GM12865 (cell line): ENCODE measurements at places on chromosomes 6 and 20.

- peak; percentile 74 for DNase-seq
Measured at GRCh38 chr6:18260448-18261106, 3.8 kb downstream of the DEK start.

GRCh38 chr6:34132486-34133185 is 13.3 kb downstream of the GRM4 start:
- DNase-seq = peak; percentile 35

DNA sequence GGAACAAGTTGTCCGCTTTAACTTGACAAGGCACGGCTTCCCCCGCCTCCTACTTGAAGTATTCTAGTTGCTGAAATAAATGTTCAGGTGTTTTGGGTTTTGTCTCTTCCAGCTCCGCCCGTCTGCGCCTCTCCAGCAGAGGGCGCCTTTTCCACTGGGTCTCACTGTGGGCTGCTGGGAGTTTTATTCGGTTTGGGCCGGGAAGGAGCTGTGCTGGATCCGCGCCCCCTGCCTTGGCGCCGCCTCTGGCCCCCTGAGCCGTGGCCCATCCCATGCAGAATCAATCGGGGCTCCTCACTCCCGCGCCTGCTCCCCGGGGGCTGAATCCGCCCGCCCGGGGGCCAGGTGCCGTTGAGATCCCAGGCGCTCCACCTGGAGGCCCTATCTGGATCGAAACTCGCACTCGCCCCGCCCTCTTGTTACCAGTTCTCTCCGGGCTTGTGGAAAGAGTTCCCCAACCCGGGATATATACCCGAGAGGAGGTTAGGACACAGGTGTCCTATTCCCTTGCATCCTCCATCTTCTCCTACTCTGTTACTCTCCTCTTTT is 51.0 kb upstream of the TCF21 start:
- DNase-seq = peak; percentile 53

- DNase-seq = no peak
Measured at GRCh38 chr20:8749986-8750385, 318.9 kb upstream of the PLCB4 start.

DNA sequence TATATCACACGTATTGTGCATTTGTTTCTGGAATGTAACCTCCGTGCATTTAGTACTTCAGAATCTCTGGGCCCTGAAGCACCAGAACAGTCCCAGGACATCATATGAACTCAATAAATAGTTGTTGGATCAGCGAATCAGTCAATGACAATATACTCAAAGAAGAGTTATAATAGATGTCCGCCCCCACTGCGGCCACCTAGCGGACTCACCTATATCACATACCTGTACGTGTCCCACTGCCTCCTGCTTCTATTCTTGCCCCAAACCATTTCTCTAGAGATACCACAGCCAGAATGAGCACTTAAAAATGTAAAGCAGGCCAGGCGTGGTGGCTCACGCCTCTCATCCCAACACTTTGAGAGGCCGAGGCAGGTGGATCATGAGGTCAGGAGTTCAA is 73.9 kb downstream of the DCDC2 start:
- no peak for DNase-seq

DNA sequence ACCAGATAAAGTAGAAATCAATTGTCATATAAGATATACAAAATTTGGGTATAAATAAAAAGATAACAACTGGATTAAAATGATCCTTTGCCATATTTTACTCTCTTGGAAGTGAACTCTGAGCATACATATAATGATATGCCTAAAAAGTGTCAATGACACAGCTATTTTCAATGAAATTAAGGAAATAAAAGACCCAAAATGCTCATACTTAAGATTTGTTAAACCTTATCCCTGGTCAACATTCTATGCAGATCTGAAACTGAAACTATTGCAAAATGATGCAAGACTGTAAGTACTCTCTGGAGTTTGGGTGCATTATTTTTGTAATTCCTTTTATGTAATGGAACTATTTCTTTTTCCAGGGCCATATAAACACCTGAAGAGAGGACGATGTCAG is 119.0 kb upstream of the SGK1 start:
- no peak for DNase-seq

DNA sequence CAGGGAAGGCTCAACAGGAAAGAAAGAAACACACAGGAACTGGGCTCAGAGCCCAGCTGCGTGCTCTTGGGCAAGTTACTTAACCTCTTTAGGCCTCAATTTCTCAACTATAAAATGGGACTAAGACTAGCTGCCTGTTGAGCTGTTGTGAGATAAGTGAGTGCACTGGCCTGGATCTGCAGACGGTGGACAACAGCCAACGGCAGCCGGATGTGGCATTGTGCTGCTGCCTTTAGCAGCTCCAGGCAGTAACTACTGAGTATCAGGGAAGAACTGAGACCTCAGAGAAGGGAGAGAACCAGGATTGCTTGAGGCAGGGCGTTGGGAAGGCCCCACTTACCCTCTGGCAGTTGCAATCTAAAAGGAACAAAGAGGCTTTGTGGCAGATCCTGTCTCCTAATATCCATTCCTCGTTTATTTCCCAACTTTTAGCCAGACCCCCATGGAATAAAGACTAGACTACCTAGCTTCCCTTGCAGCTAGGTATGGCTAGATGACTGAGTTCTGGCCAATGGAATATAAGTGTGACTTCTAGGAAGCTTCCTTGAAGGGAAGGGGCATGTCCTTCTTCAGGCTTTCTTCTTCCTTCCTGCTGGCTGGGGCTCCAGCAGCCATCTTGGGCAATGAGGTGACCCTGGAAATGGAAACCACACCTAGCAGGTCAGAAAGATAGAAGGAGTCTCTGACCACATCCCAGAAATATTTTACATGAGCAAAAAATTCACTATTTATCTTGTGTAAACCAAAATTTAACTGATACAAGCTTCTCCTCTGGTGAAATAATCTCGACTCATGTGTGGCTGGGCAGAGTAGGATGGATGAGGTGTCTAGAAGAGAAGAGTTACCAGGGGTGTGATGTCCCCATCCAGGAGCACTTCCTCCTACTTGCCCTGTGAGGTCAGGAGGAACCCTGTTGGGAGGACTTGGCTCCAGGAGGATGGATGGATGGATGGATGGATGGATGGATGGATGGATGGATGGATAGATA is 67.6 kb downstream of the MRPL14 start:
- DNase-seq = no peak

DNA sequence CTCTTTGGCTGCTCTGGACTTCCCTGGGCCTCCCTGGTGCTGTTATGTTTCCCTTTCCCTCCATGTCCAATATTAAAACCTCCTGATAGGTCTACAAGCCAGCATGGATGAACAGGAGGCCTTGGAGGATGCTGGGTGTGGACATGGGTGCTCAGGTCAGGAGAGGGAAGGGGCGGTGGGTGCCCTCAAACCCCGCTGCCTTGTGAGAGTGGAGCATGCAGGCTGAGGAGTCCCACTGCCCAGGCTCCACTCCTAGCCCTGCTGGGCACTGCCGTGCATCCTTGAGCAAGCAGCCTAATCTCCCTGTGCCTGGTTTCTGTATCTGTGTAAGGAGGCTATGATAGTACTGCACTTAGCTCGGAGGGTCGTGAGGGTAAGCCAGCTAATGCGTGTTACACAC is 18.4 kb upstream of the CCDC167 start:
- no peak for DNase-seq

GRCh38 chr6:137086031-137086430 is 41.3 kb upstream of the IL20RA start:
- DNase-seq = no peak

DNA sequence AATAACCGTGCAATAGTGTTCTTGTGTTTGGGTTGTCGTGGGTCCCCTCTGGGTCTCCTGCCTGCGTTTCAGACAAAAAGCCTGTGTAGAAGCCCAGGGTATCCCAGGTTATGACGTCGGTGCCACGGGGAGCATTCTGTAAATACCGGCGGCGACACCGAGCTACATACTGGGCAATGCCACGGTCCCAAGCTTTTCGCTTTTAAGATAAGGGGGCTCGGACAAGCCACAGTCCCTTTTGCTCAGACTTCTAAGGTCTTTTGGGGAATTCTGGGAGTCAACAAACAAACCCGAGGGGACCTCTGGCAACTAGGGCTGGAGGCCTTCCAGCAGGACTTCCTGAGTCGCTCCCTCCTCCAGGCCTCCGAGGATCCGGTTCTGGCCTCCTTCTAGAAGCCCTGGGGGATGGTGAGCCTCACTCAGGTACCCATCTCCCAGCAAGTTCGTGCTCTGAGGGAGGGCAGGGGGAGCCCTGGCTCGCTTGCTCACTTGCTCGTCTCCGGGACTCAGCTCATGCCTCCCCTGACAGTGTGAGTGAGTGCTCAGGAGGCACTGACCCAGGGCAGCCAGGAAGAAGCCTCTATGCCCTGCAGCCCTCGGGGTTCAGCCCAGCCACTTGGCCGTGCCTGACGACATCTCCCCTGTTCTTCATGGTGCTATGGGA is 62.4 kb upstream of the MRPS10 start:
- no peak for DNase-seq

DNA sequence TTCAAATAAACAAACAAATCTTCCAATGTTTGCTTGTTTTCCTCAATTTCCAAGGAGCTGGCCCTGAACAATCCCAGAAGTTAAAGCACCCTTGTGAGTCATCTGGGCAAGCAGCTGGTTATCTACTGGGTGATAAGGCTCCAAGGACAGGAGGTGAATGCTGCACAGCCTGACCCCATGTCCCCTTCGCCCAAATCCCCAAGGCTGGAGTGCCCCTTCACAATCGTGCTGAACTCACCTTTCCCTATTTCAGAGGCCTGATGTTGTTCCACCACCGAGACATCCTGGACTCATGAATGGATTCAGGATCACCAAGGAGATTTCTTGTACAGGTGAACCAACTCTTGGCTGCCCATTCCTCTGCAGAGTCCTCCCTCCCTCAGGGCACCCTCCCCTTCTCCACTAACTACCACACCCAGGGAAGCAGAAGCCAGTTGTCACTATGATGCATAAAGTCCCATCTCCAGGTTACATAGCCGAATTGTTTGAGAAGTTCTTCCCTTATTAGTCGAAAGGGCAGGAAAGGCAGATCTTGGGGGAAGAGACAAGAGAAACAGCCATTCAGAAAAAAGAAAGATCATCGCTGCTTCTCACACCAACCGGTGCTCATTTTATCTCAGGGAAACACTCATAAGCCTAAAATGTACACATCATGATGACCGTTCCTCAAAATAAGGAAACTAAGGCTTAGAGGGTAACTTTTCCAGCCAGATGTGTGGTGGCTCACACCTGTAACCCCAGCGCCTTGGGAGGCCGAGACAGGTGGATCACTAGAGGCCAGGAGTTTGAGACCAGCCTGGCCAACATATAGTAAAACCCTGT is 138.8 kb upstream of the RREB1 start:
- no peak for DNase-seq

- DNase-seq = no peak
Measured at GRCh38 chr6:54981647-54982046, 135.1 kb downstream of the FAM83B start.

DNA sequence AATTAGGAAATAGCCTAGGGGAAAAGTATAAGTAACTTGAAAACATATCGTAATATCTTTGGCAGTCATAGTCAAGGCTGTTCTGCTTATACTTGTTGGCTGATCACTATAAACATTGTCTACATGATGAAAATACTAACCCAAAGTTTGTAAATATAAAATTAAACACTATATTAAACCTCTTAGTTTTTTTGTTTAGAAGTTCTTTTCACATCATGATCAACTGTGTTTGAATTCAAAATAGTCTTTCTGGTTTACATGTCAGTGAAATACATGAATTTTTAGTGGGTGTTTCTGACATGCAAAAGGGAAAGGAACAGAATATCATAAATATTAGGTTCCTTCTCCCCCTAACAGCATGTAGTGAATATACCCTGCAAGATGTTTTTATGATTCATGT is 43.5 kb downstream of the ADGRG6 start:
- no peak for DNase-seq

DNA sequence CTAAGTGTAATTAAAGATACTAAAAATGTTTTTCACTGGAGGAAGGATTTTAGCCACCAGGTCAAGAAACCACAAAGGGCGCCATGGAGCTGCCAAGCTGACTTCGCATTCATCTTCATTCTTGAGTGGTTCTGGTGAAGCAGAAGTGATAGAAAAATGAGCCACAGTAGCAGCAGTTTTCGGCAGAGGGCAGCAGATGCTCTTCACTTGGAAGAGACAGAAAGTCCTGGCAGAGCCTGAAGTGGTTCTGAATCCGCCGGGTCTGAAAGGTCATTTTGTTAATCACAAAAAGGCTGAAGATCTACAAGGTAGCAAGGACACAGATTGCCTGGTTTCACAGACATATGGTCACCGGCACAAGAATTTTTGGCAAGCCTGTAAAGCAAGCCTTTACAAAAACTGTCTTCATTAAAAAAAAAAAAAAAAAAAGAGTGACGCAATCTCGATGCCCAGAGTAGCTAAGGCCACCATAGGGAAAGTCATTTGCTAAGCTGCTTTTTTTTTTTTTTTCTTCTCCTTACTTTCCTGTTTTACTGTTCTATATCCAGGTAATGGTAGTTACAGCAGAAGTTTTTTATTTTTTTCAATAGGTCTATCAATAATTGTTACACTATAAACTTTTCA is 345.1 kb upstream of the AGPAT4 start:
- DNase-seq = peak; percentile 38

GRCh38 chr6:25713824-25714223 is 40.7 kb upstream of the SLC17A4 start:
- DNase-seq = no peak

DNA sequence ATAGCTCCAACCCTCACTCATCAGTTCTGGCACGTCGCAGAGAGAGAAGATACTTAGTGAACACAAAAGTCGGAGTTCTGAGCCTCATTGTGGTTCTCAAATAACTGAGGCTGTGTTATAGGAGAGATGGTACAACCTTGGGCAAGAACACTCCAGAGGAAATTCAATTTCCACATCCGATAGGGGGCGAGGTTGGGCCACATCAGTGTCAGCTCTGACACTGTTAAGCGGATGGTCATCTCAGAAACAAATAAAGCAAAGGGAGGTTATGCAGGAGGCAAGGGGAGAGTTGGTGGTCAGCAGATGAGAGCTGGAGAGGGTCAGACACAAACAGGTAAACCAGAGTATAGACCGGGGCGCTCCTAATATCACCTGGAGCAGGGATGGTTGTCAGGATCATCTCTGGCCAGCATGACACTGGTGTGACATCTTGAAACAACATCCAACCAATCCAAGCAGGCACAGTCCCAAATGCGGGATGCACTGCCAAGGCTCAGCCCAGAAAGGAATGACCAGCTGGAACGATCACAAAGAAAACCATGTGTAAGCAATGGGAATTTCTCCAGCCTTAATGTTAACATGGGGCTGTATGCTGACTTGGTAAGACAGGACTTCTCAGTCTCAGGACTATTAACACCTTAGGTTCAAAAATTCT is 331.8 kb downstream of the HACE1 start:
- DNase-seq = peak; percentile 11

GRCh38 chr20:64205611-64206026 is 41.4 kb downstream of the MYT1 start:
- DNase-seq = no peak

- no peak for DNase-seq
Measured at GRCh38 chr6:106377061-106377540, 16.6 kb downstream of the CRYBG1 start.

GRCh38 chr20:13771853-13772453 is 12.8 kb downstream of the ESF1 start:
- no peak for DNase-seq

DNA sequence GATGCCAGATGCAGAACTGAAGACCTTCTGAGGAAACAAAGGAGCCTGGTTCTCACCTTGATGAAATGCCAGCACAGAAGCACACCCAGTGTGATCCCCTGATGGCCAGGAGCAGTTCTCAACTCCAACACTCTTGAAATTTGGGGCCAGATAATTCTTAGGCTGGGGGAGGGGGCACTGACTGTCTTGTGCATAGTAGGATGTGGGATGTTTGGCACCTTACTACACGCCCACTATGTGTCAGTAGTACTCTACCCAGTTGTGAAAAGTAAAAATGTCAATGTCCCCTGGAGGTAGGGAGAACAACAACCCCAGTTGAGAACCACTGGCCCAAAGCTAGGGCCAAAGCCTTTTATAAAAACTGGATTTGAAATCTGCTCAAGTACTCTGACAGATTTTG is 398.3 kb upstream of the ARID1B start:
- DNase-seq = peak; percentile 20
